ENCODE measurements at places on chromosomes 5 and 9.
A peak's percentile ranks its signal among the peaks of the same experiment; 100 is the strongest.

- DNase-seq = no peak
These were observed 31.7 kb downstream of the GPR21 start for GRCh38 chr9:123065196-123065595.

DNA sequence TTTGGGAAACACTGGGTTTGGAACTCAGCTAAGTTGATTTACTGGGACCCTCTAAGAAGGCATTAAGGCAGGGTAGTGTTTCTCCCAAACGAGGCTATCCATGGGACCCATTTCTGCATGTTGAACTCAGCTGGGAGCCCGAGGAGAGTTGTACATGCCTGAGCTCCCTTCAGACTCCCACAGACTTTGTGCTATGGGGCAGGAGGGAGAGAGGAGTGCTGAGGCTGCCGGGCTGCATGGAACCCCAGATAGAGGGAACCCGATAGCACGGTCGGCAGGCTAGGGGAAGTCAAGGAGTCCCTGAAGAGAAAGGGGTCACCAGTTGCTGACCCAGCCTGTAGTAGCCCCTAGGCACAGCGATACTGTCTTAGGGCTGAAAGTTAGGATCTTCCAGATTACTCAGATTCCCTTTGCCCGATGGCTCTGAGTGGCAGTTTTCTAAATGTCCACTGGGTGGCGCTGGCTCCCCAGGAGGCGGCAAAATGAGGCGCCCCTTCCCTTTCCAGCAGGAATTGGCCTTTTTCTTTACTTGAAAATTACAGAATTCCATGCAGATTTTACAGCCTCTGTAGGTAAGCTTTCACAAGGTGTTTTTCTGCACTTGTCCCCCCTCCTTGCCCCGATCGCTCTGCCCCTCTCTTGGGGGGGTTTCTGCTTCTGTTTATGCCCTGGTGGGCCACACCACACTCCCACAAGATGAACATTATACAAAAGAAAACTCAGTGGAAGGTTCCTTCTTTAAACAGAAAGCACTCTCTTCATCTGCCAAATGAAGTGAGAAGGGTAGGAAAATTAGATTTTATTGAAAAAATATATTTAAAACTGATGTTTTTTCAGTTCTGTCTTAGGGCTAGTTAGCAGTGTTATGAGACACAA is 17.8 kb downstream of the NANS start:
- DNase-seq = peak; percentile 54

- no peak for DNase-seq
These were observed 3.0 kb downstream of the C8G start for GRCh38 chr9:136947955-136948510.

- no peak for DNase-seq
These were observed 312.6 kb upstream of the KIF2A start for GRCh38 chr5:61993295-61993927.

GRCh38 chr5:87411973-87412629 is 629 bp downstream of the CCNH start:
- DNase-seq = no peak

DNA sequence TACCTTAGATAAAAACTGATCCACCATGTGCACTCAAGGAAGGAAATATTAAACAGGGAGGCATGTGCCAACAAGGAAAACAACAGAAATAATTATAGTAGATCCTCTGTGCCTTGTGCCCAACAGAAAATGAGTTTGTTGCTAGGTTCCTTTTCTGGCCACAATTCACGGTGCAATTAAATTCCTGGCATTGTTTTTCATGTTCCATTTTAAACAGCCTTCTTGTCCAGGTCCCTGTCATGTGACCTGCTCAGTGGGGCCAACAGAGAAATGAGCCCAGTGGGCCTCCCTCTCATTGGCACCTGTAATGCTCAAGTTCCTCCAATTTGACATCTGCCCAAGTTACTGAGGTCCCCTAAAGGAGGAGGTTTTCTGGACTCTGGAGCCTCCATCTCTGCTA is 56.5 kb downstream of the SPOCK1 start:
- DNase-seq = no peak

DNA sequence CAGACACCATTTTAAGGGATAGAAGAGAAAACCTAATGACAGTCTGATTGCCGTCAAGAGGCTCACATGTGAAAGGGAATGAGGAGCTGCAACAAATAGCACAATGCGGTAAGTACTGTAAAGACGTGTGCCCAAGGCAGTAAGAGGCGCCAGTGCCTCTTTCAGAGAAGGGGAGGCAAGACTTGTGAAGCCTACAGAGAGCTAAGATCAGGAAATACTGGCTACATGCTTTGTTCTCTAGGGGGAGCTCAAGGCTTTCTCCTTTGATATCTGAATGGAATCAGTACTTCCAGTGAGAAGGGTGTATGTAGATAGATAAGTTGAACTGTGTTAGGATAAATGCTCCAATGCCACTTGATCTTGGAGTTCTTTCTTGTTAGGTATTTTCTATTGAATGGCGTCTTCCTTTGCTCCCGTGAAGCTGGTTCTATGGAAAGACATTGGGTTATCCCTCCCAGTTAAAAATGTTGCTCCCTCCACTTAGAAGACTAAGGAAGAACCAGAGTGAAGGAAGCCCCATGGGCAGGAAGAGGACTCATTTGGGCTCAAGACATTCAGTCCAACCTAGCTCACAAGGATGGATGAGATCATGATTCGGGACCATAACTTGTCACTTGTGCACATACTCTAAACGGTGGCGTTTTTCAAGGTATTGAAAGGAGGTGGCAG is 23.5 kb upstream of the ALDOB start:
- DNase-seq = no peak

DNA sequence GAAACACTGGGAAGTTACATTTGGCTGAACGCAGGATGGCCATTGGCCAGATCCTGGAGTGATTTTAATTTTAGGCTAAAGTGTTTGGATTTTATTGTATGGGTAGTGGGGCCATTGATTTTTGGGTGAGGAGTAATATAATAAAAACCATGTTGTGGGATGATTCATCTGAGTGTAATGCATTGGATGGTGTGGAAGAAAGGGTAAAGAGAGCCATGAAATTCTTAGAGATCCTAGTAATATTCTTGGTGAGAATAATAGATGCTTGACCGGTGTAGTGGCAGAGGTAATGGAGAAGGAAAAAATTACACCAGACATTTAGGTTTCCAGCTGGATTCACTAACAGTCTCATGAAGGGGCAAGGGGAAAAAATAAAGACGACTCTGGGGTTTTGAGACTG is 158.1 kb downstream of the NPR3 start:
- DNase-seq = no peak

- no peak for DNase-seq
These were observed 1.9 kb downstream of the SPARC start for GRCh38 chr5:151684690-151685361.

DNA sequence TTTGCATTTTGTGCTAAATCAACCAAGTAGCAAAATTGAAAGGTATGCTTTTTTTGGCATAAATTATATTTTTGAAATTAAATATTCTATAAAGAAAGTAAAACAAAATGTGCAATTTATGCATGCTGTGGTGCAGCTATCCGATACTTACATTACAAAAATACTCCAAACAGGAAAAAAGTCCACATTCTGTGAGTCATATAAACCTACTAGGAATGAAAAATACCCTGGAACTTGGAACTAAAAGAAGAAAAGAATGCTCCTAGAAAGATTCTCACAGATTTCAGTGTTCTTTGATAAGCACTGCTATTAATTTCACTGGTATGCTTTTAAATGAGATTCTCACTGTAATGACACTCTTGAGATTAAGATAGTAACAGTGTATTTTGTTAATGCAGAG is 92.6 kb downstream of the OSMR start:
- no peak for DNase-seq

DNA sequence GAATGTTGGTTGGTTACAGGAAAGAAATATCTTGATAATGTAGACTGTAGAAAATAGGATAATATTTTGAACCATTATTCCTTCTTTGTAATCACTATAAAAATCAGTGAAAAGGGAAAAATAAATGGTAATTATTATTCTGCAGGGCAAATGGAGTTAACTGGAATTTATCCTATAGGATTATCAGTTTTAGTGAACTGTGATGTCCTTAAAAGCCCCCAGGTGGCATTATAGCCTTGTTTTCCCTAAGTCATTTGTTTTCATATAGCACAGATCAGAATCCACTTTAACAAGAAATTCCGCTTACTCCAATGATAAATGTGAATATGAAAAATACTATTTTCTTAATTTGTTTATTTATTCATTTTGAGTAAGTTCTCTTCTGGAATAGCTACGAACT is 26.2 kb upstream of the WDR41 start:
- DNase-seq = no peak

- no peak for DNase-seq
These were observed 439.3 kb upstream of the CTNND2 start for GRCh38 chr5:12343558-12343957.

- peak; percentile 53 for DNase-seq
These were observed 30.0 kb upstream of the TTLL11 start for GRCh38 chr9:122122903-122123632.

DNA sequence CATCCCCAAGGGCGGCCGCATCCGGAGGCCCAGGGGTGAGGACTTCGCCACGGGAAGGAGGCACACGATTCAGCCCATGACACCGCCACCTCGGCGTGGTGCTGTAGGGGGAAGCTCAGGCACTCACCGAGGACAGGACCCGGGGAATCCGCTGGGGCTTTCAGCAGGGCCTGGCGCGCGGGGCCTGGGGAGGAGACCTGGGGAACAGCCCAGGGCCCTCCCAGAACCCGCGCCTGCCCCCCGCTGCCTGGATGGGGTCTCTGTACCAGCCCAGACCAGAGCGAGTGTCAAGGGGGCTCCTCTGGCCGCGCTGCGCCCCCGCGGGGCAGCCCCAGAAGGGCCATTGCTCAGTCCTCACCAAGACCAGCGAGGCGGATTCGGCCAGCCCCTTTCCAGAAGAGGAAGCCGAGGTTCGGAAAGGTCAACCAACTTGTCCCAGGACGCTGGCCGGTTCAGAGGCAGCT is 12.8 kb downstream of the COL23A1 start:
- DNase-seq = no peak

- no peak for DNase-seq
These were observed 72.8 kb downstream of the MED27 start for GRCh38 chr9:132006677-132007370.

DNA sequence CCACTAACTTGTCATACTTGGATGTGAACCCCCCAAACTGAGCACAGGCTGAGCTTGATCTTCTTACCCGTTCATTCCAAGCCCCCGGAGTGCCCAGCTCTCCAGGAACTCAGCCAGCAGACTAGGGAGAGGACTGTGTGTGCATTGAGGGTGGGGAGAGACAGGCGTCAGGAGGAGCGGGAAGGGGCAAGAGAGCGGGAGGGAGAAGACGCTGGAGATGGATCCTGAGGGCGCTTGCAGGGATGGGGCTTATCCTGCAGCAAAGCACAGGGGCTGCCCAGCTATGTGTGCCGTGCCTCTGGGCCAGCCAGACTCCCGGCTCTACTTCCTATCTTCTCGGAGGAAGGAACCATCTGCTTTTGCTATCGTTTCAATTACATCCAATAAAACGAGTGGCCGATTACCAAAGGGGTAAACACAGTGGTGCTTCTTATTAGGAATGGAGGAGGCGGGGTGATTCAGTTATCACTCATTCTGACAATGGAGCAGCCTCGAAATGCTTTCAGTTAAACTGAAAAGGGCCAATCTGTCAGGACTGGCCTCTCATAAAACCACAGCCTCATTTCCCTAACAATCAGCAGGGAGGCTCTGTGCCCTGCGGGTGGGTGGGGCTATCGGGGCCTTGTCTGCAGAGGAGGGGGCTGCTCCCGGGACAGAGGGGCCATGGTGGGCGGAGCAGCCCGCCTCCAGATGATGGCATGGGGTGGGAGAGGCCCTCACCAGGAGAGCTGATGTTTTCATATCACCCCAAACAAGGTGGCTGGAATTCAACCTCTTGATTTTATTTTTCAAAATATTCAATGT is 168.2 kb downstream of the DAB2IP start:
- no peak for DNase-seq

GRCh38 chr9:12774861-12775678 is at the start of gene LURAP1L:
TSS of gene LURAP1L (plus strand) at chr9:12775020. CDS start at chr9:12775716, 696 bp downstream.
- no peak for DNase-seq

DNA sequence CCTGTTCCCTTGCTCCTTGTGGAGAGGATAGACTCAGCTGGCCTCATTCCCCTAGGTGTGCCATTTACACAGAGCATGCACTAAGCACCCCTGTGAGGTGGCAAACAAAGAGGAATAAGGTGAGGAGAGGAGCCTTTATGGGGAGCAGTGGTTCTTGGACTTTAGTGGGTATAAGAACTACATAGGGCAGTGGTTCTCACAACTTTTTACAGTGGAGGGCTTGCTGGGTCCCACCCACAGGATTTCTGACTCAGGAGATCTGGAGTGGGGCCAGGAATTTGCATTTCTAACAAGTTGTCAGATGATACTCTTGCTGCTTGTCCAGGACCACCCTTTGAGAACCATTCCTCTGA is 42.0 kb downstream of the CSF1R start:
- no peak for DNase-seq

DNA sequence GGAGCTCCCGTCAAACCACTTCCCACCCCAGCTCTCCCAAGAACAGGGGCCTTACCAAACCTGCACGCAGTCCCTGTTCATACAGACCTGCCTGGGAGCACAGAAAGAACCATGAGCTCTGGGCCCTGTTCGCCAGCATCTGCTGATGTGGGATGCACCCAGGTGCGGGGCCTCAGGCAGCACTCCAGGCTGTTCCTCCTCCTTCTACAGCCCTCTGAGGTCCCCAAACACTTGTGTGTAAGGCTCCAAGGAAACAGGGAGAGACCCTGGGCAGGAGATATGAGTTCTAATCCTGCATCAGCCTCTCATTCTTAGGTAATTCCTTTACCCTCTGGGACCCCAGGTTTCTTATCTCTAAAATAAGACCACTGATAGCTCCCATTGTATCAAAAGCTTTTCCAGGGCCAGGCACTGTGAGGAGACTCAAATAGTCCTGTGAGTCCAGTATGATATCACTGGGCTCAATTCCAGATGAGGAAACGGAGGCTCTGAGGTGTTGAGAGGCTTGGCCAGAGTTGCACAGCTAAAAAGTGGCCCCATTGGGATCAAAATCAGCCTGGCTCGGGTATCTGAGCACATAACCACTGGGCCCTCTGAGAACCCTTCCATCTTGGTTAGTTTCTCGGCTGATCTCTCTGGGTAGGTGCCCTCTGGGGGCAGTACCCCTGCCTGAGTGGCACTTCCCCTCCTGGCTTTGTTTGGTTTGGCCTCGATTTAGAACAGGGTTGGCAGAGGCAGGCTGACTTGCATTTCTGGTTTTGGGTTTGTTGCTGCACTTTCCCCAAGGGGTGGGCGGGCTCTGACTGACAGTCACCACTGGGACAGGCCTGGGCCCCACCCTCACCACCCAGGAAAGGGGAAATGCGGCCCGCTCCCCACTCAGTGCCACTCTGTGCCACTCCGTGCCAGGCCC is 116.8 kb downstream of the RGS3 start:
- peak; percentile 16 for DNase-seq

- DNase-seq = no peak
These were observed 6.4 kb downstream of the OR2V2 start for GRCh38 chr5:181153814-181154213.

Measured in activated T-helper 1 cell treated with anti-CD3 and anti-CD28 coated beads, Interleukin-2, amount 50 U/mL, for 16 hours (primary cell).